Activated CD4-positive, alpha-beta T cell treated with anti-CD3 and anti-CD28 coated beads, Interleukin-2, amount 10 ng/mL, durations not matched to agents 7 days and 5 days (primary cell): ENCODE measurements at places on chromosomes 1 and 21. TPM values are rescaled to one million over a fixed set of nuclear protein-coding genes. Genes with fewer than 3 reads are reported as not detected.

The S100A7 gene
- not detected for total RNA-seq

The PCP4 gene
- total RNA-seq: not detected

The C4BPA gene
- total RNA-seq: not detected

The CYP4A11 gene
- not detected for total RNA-seq

The RSPO1 gene
- total RNA-seq: not detected

The SPSB1 gene
- 6.6 TPM for total RNA-seq
